Activated B cell treated with CpG ODN at 0.5 μM for 24 hours (primary cell): ENCODE measurements at places on chromosomes 2 and 18. TPM values are rescaled to one million over a fixed set of nuclear protein-coding genes. Genes with fewer than 3 reads are reported as not detected.

The DPP4 gene
- total RNA-seq = 1.9 and 2.5 TPM in 2 replicates

The CPS1 gene
- 0.20 and 0.75 TPM in 2 replicates for total RNA-seq

The POMC gene
- total RNA-seq = 3.2 and 4.4 TPM in 2 replicates

The RUFY4 gene
- 0.53 TPM in 1 of 2 replicates, not detected in the other for total RNA-seq

The ACVR1 gene
- total RNA-seq = 4.4 and 4.6 TPM in 2 replicates

The SNORC gene
- 0.88 and 2.1 TPM in 2 replicates for total RNA-seq

The HOXD8 gene
- not detected in 2 replicates for total RNA-seq

The ARHGEF4 gene
- 0.29 and 0.39 TPM in 2 replicates for total RNA-seq

The KIAA2012 gene
- not detected in 2 replicates for total RNA-seq

The PARD6G gene
- total RNA-seq = not detected in 2 replicates

The IRS1 gene
- total RNA-seq = 3.2 and 3.6 TPM in 2 replicates

- no peak for DNase-seq
These were observed 482.7 kb downstream of the RIT2 start for GRCh38 chr18:42632801-42633200.

DNA sequence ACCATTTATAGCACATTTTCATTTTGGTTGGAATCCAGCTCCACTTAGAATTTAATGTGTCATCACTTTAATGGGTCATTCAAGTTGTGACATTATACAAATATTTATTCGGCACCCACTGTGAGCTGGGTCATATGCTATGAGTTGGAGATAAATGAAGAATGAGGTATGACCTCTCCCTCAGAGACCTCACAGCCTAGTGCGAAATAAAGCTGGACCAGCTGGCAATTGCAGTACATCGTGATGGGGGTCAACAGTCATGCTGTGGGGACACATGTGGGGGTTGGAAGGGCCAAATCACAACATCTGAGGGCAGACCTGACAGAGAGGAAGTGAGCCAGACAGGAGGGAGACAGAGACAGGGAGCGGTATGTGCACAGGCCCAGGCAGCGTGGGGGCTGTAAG lies 175.4 kb downstream of the MAIP1 start:
- no peak for DNase-seq

- no peak for DNase-seq
These were observed 113.1 kb downstream of the GATA6 start for GRCh38 chr18:22282311-22283115.

DNA sequence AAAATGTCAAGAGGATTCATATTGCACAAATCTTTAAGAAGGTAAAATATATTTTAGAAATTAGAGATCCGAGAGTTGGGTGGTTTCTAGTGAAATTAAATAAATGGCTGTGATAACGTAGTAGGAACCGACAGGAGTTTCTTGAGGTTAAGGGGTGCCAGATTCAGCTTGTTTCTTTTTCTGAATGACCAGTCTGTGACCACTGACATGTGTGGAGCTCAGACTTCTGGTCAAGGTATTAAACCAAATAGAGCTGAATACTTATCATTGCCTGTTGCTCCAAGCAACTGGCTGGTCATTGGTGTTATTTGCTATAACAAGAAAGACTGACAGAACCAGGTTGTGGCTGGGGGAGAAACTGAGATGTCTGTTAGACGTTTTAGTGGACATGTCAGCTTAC lies 408.2 kb upstream of the HS6ST1 start:
- DNase-seq = no peak

DNA sequence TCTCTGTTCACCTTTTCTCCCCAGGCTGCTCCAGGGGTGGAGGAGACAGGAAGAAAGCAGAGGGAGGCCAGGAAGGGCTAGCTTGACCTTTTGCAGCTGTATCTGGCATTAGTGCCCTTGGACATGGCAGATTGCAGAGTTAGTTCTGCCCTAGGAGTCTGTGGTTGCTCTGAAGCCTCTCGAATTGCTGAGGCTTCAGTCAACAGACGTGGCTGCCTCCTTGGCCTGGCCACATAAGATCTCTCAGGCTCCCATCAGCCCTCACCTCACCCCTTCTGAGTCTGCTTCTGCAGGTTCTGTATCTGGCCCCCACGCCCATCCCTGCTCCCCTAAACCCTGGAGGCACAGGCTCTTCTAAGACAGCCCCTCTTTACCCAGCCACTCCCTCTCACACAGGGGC lies 18.2 kb upstream of the PLB1 start:
- no peak for DNase-seq

GRCh38 chr2:127469974-127470373 lies 51.7 kb downstream of the PROC start:
- DNase-seq = no peak

GRCh38 chr2:160892204-160892603 lies 268.0 kb upstream of the TANK start:
- no peak for DNase-seq

GRCh38 chr2:241432824-241433448 lies 75.4 kb downstream of the STK25 start:
- DNase-seq = no peak

- DNase-seq = no peak
These were observed 295.4 kb upstream of the SPRED2 start for GRCh38 chr2:65727816-65728215.

GRCh38 chr2:239876948-239877289 lies 148.2 kb downstream of the NDUFA10 start:
- DNase-seq = no peak

GRCh38 chr2:95314964-95315611 lies 17.9 kb downstream of the KCNIP3 start:
- DNase-seq = no peak

GRCh38 chr2:177756336-177756735 lies 316.2 kb downstream of the PDE11A start:
- DNase-seq = no peak

DNA sequence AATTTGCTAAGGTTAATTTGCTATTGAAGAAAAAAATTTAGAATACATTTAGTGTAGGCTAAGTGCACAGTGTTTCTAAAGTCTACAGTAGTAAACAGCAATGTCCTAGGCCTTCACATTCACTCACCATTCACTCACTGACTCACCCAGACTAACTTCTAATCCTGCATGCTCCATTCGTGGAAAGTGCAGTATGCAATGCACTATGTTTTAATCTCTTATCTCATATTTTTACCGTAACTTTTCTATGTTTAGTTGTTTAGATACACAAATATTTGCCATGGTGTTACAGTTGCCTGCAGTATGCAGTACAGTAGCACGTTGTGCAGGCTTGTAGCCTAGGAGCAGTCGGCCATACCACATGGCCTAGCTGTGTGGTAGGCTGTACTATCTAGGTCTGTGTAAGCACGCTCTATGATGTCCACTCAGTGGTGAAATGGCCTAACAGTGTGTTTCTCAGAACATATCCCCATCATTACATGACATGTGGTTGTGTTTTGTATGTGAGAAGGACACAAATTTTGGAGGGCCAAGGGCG lies 18.1 kb upstream of the RFX8 start:
- no peak for DNase-seq

- no peak for DNase-seq
These were observed 10.7 kb upstream of the GYPC start for GRCh38 chr2:126645211-126645618.

GRCh38 chr2:120707816-120708215 lies 27.9 kb upstream of the GLI2 start:
- no peak for DNase-seq

DNA sequence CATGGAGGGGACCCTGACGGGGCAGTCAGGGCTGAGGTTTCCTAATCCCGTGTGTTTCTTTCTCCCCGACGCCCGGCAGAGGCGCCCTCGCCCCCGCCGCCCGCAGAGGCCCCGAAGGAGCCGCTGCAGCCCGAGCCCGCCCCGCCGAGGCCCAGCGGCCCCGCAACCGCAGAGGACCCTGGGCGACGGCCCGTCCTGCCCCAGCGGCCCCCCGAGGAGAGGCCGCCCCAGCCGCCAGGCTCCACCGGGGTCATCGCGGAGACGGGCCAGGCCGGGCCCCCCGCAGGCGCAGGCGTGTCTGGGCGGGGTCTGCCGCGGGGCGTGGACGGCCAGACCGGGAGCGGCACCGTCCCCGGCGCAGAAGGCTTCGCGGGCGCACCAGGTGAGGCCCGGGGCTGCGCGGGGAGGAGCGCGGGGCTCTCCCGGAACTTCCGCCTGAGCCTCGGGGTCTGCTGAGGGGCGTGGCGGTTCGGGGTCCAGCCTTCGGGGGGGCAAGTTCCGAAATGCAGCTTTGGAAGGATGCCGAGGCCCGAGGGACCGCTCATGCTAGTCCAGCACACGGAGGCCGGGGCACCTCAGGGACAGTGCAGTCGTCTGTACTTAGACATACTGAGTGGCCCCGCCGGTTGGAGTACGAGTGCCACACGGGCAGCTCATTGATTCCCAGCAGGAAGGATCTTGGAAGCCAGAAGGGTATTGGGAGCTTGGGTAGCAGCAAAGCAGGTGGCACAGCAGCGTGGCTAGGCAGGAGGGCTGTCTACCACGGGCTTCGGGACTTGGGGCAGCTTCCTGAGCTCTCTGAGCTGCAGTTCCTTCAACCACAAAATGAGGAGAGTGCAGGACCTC lies 60.1 kb downstream of the EMILIN2 start:
- peak; percentile 48 for DNase-seq

DNA sequence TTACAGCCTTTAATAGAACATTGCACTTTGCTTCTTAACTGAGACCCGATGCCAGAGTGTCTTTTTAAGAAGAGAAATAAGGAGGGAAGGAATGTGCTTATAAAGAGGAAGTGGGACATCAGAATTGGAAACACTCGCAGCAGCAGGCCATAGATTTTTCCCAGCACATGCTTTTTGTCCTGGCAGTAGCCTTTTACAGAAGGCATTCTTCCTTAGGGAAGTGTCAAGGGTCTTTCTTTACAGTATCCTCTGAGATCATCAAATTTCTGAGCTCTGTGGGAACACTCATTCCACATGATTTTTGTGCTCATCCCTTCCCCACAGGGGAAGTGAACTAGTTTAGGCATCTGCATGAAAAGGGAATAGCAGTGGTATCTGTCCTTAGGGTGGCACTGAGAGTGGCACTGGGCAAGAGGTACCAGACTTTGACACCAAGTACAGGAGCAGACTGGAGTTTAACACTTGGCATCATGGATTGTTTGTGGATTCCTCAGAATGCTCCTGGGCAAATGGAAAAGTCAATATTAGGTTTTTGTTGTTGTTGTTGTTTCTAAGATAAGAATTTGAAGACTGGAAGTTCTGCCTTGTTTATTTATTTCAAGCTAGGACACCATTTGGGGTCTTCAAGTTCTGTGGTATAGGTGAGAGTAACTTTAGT lies 4.1 kb downstream of the MYO1B start:
- DNase-seq = no peak

- no peak for DNase-seq
These were observed 762.4 kb downstream of the LRRTM4 start for GRCh38 chr2:76759634-76760366.

DNA sequence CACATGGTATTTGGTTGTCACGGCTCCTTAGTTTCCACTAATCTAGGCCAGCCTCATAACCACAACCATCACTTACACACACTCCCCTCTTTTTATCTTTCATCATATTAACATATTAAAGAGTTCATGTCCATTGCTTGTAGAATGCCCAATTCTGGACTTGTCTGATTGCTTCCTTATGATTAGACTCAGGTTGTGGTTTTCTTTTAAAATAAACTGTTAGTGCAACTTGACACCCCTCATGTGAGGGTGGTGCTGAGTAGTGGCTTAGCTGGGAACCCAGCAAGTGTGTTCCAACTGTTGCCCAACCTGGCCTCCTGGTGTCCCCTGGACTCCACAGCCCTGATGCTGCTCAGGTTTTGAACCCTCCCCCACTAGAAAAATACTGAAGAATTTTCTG lies 20.1 kb upstream of the CD207 start:
- no peak for DNase-seq

GRCh38 chr2:189144700-189145211 lies 34.8 kb downstream of the COL5A2 start:
- no peak for DNase-seq

DNA sequence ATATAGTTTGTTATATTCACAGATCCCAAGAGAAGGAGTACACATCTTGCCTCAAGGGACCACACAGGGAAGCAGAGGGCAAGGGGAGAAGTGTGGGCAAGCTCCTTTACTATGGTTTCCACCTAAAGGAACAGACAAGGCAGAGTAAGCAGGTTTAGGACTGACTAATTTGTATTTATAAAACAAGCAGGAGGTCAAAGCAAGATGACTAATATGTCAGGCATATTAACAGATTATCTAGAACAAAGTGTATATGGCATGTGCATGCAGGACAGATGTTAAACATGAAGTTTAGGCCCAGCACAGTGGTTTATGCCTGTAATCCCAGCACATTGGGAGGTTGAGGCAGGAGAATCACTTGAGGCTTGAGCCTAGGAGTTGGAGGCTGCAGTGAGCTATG lies 3.7 kb upstream of the LRP2 start:
- DNase-seq = no peak

- no peak for DNase-seq
These were observed 17.2 kb downstream of the THOC1 start for GRCh38 chr18:250685-251084.

- no peak for DNase-seq
These were observed 419.7 kb upstream of the TNP1 start for GRCh38 chr2:217279556-217279955.

GRCh38 chr2:95359501-95359930 lies 43.0 kb upstream of the FAHD2A start:
- DNase-seq = no peak

- no peak for DNase-seq
These were observed 533.4 kb downstream of the ERBB4 start for GRCh38 chr2:212005085-212005671.

DNA sequence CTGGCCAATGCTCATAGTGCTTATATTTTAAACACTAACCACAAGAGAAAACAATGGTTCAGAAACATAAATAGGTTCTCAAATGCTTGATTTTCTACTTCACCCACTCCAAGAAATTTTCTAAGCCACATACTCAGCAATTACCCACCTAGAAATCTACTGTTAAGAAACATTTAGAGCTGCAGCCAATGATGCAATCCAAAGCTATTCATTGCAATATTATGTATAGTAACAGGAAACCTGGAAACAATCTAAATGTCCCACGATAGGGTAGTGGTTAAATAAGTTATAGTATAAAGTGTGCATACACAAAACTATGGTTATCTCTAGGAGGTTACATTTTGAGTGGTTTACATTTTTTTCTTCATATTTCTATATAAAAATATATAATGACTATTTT lies 5.7 kb downstream of the FAM237A start:
- no peak for DNase-seq

DNA sequence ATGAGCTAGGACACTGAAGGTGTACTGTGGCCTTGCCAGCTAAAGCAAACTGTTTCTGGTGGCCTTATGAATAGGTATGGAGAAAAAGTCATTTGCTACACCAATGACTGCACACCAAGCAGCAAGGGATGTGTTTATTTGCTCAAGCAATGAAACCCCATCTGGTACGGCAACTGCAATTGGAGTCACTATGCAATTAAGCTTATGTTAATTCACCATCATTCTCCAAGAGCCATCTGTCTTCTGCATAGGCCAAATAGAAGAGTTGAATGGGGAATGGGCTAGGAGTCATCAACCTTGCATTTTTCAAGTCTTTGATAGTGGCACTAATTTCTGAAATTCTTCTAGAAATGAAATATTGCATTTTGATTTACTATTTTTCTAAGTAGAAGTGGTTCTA lies 372.0 kb downstream of the KCNJ3 start:
- DNase-seq = no peak
